Stimulated activated CD4-positive, alpha-beta T cell treated with anti-CD3 and anti-CD28 coated beads, Interleukin-15, amount 100 ng/mL, for 1 hour (primary cell): ENCODE measurements at places on chromosomes 2 and 18.

DNA sequence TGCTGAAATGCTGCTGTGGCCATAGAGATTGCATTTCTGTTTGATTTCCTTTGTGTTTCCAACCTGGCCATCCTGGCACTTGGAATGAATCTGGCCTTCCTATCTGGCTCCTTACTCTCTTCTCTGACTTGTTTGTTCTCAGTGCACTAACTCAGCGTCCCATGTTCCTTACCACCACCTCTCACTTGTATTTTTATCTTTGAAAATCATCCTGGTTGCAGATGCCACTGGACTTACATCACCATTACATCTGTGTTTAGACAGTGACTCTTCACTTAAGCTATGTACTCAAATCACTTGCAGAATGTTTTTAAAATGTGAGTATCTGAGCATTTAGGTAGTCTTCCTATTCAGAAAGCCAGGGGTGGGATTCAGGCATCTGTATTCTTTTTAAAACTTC lies 239.5 kb downstream of the WDR7 start:
- no peak for DNase-seq

GRCh38 chr2:24515831-24516230 lies 24.8 kb downstream of the NCOA1 start:
- DNase-seq: no peak

DNA sequence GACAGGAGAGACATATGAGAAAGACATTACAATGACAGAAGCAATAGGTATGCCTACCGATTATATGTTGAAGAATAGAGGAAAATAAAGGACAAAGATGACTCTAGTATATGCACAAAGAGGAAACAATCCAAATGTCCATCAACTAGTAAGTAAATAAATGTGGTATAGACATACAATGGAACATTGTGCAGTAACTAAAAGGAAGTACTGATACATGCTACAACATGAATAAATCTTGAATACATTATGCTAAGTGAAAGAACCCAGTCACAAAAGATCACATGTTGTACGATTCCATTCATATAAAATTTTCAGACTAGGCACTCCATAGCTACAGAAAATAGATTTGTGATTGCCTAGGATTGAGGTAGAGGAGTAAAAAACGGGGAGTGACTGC lies 28.5 kb upstream of the PGAP1 start:
- no peak for DNase-seq

DNA sequence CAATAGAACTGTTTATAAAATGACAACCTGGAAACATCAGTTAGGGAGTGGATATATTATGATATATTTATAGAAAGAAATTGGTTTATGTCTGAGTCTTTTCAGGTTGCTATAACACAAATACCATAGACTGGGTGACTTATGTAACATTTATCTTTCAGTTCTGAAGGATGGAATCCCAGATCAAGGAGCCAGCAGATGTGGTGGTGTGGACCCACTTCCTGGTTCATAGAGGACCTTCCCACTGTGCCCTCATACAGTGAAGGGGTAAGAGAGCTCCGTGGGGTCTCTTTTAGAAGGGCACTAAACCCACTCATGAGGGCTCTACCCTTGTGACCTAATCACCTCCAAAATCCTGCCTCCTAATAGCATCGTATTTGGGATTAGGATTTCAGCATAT lies 86.7 kb downstream of the BCL2 start:
- DNase-seq: no peak

- no peak for DNase-seq
These were observed 135.0 kb downstream of the ANTXR1 start for GRCh38 chr2:69147841-69148533.
